Psoas muscle (tissue), 8 donors: ENCODE measurements at places on chromosomes 2 and 18. TPM values are rescaled to one million over a fixed set of nuclear protein-coding genes. Genes with fewer than 3 reads are reported as not detected.

Gene SERPINB8
- 0.84 TPM for total RNA-seq

GRCh38 chr2:100560216-100560830, 2.5 kb upstream of the PDCL3 start:
- no peak for DNase-seq

DNA sequence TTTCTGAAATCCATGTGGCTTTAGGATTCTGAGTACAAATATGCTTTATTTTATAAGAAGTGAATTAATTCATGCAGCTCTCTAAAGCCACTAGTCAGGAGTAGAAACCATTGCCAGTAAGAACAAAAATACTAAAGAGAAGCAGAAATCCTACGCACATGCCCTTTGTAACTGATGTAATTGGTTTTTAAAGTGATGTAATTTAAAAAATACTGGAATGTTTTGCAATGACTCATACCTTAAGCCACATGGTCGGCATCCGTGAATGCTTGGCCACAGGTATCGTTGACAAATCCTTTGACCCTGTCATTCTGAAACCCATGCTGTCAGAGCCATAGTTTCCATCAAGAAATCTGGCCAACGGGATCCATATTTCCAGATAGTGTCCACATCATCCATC, 213.3 kb downstream of the ACKR3 start:
- no peak for DNase-seq

Gene FRZB
- total RNA-seq: 2.4 TPM

Gene AQP12B
- total RNA-seq: not detected

DNA sequence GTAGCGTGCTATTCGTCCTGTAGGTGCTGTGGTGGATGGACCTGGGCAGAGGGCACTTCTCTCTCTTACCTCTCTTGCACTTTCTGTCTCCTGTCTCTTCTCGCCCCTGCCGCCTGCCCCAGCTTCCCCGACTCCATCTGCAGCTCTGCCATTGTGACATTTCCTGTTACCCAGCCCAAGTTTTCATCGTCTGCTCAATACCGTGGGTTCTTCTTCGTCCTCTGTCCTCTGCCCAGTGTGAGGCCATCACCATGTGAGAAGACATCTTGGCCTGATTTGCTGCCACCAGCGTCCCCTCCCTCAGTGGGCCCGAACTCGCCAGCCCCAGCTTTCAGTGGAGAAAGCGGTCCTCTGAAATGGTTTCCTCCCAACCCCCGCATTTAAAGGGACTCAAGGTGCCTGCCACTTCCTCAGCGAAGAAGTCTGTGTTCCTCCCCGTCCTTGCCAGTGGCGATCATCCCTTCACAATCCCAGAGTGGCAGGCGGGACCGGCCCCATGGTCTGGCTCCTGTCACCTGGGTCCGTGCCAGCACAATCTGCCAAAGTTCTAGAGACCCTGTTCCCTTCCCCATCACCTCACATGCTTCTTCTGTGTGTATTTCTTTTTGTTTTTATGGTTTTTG, 18.0 kb downstream of the TGOLN2 start:
- DNase-seq: no peak

DNA sequence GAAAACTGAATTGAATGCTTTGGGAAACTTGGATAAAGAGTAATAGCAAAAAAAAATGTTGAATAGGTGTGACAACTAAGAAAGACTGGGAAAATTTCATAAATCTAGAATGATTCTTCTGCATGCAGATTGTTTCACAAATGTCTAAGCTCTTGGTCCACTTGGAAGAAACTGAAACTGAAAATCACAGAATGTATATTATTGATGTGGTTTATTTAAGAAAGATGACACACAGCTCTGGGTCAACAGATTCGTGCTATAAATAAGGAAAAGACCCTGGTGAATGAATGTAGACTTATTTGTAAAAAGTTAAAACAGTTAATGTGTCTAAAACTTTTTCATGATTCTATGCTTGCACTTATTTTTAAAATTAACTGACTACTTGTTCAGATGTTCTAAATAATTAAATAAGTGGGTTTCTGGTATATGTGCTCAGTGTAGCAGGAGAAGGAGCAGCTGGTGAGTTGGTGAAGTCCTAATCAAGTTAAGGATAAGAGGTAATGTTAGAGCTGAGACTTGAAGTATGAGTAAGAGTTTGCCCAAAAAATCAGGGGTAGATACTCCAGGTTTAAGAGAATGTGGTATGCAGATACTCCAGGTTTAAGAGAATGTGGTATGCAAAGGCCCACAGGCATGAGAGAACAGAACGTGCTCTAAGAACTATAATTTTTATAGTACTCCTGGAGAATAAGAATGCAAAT, 24.5 kb downstream of the UGP2 start:
- no peak for DNase-seq

GRCh38 chr18:5842653-5843052, 52.7 kb downstream of the TMEM200C start:
- DNase-seq: no peak

- no peak for DNase-seq
These were observed 26.9 kb upstream of the KCNG2 start for GRCh38 chr18:79770826-79771225.

- DNase-seq: no peak
These were observed 57.2 kb upstream of the LYPD6B start for GRCh38 chr2:148981324-148981723.

Gene COLEC11
- total RNA-seq: 0.40 TPM

Gene VWA3B
- not detected for total RNA-seq
